Astrocyte (in vitro differentiated cells and primary cell): ENCODE measurements at places on chromosomes 13 and 19. TPM values are rescaled to one million over a fixed set of nuclear protein-coding genes. Genes with fewer than 3 reads are reported as not detected.
A peak's percentile ranks its signal among the peaks of the same experiment; 100 is the strongest.

- DNase-seq, result no peak
Observed at GRCh38 chr13:44541601-44542000, 34.5 kb downstream of the TSC22D1 start.

DNA sequence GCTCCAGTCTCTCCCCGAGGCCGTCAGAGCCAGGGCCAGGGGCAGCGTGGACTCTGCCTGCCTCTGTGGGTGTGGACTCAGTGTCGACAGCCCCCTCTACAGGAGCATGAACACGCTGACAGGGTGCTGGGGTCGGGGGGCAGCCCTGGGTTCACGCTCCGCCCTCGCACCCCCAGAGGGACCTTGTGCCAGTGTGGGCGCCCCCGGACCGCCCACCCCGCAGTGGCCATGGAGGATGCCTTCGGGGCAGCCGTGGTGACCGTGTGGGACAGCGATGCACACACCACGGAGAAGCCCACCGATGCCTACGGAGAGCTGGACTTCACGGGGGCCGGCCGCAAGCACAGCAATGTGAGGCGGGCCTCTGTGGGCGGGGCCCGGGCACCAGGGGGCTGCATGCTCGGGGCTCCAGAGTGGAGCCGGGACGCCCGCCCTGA is 8.3 kb downstream of the TRPM4 start:
- DNase-seq, result no peak

DNA sequence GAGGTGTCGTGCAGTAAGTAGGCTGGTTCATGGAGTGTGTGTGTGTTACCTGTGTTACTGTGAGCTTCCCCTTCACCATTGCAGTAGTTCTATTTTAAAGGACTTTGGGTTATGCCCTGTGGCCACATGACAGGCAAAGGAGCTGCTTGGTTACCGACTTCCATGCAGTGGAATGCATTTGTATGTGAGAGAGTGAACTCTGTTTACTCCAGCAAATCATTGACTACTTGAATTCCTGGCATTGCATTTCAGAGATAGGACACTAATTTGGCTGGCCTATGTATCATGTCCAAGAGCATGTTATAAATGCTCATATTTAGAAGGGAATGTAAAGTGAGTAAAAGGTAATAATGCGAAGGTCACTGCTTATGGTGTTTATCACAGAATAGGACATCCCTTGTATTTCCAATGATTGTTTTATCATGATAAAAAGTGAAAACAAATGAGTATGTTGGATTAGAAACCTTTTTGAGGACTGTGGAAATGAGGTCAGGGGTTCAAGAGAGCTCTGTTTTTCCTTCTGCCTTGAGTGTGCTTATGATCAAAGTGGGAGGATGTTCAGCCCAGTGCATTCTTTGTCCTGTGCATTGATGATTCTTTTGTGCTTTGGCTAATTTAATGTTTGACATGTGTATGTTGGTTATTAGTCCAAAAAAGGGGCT is 156.5 kb downstream of the LMO7 start:
- DNase-seq, result peak; percentile 56

- DNase-seq, result no peak
Observed at GRCh38 chr19:56152644-56153043, 11.6 kb downstream of the ZNF444 start.

Gene SPRY2
- 56.2 and 57.7 TPM in 2 replicates for total RNA-seq

Gene LILRB3
- not detected in 2 replicates for total RNA-seq

DNA sequence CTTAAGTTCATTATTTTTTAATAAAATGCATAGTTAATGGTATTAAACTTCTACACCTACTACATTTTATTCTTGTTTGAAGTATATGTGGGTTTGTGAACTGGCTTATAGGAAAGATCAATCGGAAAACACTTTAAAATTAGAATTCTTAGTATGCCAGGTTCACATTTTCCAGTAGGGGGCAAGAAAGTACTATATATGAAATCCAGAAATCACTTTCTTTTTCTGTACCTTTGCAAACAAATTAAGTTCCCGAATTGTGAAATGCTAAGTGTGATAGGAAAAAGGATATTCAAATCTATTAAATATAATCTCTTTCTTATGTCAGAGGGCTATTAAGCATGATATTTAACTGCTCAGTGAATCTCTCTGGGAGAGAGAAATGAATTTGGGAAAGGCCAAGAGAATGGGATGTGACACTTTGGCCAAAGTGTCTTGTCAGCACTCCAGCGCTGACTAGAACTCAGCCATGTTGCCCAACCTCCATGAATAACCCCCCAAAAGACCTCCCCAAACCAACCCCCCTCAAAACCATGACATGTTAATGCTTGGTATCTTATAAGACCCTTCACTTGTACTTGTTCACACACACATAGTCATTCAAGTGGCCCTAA is 122.6 kb upstream of the SLC10A2 start:
- DNase-seq, result peak; percentile 13

- no peak for DNase-seq
Observed at GRCh38 chr19:13078897-13079541, 23.6 kb downstream of the LYL1 start.

DNA sequence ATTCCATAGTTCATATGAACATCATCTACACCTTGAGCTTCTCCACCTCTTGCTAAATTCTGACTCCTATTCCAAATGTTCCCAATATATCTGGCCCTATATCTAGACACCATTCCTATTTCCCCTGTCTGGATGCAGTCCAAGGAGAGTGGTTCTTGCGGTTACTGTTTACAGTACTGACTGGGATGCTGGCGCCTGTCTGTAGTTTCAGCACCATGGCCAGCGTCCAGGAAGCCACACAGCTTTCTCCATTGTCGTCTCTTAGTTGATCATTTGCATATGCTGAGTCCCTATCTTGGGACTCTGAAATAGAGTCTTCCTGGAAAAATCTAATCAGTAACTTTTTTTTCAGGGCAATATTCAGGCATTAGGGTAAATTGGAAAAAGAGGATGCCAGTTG is 14.9 kb downstream of the LAIR2 start:
- DNase-seq, result peak; percentile 8

DNA sequence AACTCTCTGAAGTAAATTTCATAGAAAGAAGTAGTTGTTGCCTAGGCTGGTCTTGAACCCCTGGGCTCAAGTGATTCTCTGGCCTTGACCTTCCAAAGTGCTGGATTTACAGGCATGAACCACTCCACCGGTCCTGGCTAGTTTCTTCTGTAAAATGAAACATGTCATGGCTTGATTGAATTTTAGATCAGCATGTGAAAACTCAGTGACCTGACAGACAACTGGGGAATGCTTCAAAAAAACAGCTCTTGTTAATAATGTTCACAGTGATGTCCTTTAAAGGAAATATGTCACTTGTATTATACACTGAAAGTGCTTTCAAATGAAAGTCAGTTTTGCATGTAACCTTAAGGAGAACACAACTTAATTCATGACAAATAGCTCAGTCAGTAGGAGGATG is 118.2 kb downstream of the KLF5 start:
- DNase-seq, result no peak

- DNase-seq, result peak; percentile 81
Observed at GRCh38 chr19:16920816-16921529, 32.2 kb downstream of the F2RL3 start.

Gene URAD
- not detected in 2 replicates for total RNA-seq

Gene SBSN
- 0.18 and 0.38 TPM in 2 replicates for total RNA-seq

DNA sequence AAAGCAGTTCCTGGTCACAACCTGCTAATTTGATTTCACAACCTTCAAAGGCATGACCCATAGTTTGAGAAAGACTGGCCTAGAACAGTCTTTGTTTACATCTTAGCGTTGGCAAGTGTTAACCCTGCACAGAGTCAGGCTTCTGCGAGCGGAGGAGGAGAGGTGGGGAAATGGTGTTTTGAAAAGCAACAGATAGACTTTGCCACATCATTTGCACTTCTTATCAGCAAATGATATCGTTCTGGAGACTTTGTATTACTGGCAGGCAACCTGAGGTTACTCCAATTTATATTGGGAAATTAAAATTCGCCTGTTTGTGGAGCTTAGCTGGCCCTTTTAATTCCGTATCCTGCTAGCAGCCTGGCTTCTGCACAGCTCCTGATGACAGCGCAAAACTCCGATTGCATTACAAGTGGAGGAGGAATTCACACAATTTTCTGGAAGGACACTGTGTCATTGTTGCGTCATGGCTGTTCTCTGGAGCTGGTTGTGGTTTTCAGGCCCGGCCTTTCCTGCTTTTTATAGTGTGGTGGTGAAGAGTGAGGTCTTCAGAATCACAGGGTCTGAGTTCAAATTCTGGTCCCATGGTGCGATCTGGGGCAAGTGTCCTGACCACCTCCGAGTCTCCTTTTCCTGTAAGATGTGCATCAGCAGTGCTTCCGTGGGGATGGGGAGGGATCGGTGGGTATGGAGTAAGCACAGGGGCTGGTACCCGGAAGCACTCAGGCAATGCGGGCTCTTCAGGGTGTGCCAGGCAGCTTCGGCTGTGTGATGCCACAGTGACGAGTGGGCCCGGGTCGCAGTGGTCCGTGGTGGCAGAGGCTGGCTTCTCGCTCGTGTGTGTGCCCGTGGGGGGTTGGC is 49.1 kb upstream of the EHD2 start:
- DNase-seq, result peak; percentile 99

DNA sequence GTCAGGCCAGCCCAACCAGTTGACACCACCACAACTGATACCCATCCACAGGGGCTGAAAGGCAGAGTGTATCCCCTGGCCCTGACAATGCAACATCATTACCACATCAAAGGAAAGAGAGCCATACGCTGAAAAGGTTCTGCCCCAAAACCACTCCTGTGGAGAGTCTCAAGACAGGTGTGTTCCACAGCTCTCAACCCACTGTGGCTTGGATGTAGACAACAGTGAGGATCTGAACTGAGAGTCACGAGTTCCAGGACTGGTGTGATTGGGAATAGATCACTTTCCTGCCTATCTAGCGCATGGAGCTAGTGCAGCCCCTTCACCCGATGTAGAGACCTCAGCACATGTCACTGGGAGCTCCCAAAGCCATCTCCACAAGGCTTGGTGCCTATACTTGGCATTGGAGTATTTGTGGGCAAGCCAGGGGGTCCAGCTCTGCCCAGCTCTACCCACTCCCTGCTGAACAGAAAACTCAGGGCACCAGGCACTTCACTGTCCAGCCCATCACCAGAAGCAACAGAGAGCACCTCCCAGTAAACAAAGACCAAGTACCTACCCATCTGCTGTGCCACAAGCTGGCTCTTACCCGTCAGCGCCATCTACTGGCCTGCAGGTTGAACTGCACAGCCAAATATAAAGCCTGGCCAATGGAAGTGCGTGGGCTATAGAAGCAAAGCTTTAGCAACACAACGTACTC is 579.5 kb downstream of the UQCRFS1 start:
- DNase-seq, result peak; percentile 38

GRCh38 chr13:48505597-48506091 is 27.2 kb downstream of the RCBTB2 start:
- no peak for DNase-seq

Gene GRIN2D
- 6.2 and 9.3 TPM in 2 replicates for total RNA-seq

Gene KXD1
- total RNA-seq, result 73.4 and 80.2 TPM in 2 replicates

DNA sequence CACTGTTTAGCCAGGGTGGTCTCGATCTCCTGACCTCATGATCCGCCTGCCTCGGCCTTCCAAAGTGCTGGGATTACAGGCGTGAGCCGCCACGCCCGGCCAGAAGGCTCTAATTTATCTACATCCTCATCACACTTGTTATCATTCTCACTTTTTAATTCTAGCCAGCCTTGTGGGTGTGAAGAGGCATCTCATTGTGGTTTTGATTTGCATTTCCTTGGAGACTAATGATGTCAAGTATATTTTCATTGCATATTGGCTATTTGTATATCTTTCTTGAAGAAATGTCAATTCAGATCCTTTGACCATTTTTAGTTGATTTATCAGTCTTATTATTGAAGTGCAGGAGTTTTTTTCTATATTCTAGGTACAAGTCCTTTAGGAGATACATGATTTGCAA is 27.7 kb upstream of the HIF3A start:
- no peak for DNase-seq

Gene ZNF132
- total RNA-seq, result 1.4 and 1.9 TPM in 2 replicates

- no peak for DNase-seq
Observed at GRCh38 chr13:24127116-24127631, 33.3 kb upstream of the SPATA13 start.

GRCh38 chr19:31448221-31448657 is 99.0 kb upstream of the TSHZ3 start:
- DNase-seq, result peak; percentile 69

DNA sequence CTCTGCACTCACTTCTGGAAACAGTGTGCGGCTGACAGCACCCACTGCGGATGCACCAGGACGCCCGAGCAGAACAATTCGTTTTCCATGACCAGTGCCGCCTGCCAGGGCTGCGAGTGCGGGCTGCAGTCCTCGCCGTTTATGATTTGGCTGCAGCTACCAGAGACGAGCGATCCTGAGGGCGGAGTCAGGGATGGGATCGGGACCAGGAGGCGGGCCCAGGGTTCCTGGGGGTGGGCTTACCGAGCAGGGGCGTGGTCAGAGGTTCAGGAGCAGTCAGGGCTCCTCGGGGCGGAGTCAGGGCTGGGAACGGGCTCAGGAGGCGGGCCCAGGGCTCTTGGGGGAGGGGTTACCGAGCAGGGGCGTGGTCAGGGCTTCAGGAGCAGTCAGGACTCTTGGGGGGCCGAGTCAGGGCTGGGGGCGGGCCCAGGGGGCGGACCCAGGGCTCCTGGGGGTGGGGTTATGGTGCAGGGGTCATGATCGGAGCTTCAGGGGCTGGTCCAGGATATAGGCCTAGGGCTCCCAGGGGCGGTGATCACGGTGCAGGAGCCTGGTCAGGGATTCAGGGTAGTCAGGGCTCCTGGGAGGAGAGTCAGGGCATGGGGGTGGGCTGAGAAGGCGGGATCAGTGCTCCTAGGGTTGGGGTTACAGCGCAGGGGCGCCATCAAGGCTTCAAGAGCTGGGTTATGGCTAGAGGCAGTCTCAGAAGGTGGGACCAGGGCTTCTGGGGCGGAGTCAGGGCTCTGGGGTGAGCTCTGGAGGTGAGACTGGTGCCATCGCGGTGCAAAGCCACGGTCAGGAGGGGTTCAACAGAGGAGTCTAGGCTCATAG is 1.7 kb downstream of the KLK4 start:
- no peak for DNase-seq

- no peak for DNase-seq
Observed at GRCh38 chr19:2048104-2048958, 2.7 kb downstream of the MKNK2 start.

GRCh38 chr13:50936679-50937078 is 27.1 kb downstream of the RNASEH2B start:
- no peak for DNase-seq

Gene OR4F17
- total RNA-seq, result not detected in 2 replicates

Gene SCEL
- total RNA-seq, result 0.27 TPM in 1 of 2 replicates, not detected in the other
